MV-4-11 (cell line): ENCODE measurements at places on chromosomes 1 and 21.

DNA sequence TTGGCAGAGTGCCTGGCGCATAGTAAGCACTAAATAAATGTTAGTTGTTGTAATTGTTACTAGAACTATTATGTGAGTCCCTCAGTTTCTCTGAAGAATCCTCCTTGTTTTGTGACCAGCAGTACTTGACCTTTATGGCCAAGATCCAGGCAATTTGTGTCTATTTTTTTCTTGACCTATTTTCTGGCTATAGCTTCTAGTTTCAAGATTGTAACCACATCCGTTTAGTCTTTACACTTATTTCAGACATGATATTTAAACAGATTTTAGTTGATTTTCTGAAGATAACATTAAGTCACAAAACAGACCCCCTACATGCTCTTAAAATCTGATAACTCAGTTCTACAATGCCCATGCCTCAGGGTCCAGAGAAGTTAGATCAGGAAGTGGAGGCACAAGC lies 50.3 kb downstream of the CDC7 start:
- DNase-seq = peak; percentile 9

DNA sequence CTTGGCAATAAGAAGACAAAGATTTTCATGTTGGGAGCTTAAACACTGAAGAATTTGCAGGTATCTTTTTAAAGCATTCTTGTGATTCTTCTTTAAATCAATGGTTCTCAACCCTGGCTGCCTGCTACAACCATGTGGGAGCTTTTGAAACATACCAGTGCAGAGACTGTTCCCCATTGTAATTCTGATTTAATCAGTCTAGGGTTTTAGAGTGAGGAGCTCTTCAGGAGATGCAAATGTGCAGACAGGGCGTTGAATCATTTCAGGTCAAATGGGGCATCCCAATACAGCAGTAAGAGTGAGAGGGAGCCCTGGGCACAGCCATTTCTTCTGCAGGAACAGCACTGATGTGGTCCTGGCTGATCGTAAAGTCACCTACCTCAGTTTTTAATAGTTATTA lies 24.3 kb downstream of the KCNJ6 start:
- DNase-seq = no peak

DNA sequence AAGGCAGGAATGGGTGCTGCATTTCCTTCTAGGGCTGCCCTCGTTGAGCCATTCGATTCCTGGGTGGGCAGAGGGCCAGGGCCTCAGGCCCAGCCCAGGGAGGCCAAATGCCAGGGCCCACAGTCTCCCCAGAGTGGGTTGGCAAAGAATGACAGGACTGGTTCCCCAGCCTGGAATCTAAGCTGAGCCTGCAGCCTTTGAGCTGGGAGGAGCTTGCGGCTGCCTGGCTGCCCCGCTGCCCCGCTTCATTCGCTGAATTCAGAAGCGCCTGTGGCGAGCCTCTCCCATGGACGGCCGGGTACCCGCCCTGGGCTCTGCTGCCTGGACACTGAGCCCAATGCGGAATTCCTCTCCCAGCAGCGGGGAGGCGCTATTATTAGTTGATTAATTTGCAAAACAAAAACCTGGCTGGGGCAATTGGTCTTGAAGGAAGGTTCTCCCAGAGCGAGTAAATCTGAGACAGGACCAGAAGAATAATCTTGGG lies 32.3 kb upstream of the TARDBP start:
- DNase-seq = no peak

DNA sequence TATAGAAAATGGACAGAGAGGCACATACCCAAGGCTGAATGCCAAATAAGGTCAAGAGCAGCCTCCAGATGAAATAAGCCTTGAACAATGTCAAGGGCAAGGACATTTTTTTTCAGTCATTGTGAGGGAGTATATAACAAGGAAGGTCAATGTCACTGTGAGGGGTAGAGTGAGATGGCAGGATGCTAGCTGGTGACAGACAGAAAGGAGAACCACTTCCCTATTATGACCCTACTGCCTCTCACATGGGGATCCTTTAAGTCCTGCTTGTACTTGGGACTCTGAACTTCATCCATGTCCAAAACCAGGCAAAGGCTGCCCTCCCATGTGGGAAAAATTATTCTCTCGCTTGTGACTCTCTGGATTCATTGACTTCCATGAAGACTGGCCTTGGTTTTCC lies 119.5 kb upstream of the COA6 start:
- peak; percentile 68 for DNase-seq

DNA sequence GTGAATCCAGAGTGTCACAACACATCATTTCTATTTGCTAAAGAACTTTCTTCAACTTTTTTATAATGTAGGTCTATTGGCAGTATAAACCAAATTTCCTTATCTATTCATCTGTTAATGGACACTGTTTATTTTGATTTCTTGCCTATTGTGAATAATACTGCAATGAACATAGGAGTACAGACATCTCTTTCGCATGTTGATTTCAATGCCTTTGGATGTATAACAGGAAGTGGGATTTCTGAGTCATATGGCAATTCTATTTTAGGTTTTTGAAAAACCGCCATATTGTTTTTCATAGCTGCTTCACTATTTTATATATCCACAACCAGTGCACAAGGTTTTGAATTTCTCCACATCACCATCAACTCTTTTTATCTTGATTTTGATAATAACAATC lies 198.7 kb downstream of the KCNT2 start:
- DNase-seq = peak; percentile 64

DNA sequence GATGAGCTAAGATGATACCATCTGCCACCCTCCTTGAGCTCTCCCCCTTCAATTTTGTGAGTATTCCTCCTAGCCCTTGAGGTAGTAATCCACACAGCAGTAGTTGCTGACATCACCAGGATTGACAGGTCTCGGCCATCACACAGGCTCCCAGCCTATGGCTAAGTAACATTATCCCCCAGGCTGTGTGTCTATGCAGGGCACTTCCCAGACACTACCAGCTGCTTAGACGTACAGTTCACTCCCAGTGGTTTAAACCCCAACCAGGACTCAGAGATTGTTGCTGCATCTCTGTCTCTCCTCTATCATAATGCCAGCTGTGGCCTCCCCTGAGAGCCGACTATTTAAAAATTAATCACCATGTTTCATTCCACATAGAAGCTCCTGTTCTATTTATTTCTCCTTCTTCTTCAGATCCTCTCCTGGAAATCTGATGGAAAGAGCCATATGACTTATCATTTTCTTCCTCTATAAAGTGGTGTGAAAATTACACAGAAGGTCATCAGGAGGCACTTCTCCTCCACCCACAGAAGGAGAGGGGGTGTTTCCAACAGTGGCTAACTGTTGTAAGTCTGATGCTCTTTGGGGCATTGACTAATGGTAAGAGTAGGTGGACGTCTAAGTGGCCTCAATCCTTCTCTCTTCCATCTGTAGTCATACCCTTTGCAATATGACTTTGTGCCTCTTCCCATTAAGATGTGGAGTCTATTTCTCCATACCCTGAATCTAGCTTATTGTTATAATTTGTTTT lies 396.3 kb downstream of the SETD4 start:
- DNase-seq = no peak

- DNase-seq = no peak
Measured at GRCh38 chr1:21206117-21206516, 29.4 kb upstream of the EIF4G3 start.

DNA sequence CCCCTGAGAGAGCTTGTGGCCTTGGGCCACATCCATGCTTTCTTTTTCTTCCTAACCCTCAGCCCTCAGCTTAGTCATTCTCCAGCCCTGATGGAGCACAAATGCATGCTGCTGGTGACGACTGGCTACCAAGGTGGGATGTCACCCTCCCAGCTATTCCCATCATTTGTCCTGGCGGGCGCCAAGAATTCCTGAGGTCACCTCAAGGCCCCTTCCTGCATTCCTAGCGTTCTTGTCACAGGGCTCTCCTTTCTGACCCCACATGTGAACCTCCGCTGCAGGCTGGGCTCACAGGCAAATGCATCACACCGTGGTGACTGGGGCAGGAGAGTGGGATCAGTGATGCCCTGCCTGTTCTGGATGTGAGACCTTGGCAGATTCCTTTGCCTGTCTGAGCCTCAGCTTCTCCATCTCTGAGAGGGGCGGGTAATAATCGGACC lies 53.4 kb upstream of the IFFO2 start:
- no peak for DNase-seq

GRCh38 chr1:95145493-95145892 lies 28.3 kb downstream of the TLCD4 start:
- DNase-seq = no peak

DNA sequence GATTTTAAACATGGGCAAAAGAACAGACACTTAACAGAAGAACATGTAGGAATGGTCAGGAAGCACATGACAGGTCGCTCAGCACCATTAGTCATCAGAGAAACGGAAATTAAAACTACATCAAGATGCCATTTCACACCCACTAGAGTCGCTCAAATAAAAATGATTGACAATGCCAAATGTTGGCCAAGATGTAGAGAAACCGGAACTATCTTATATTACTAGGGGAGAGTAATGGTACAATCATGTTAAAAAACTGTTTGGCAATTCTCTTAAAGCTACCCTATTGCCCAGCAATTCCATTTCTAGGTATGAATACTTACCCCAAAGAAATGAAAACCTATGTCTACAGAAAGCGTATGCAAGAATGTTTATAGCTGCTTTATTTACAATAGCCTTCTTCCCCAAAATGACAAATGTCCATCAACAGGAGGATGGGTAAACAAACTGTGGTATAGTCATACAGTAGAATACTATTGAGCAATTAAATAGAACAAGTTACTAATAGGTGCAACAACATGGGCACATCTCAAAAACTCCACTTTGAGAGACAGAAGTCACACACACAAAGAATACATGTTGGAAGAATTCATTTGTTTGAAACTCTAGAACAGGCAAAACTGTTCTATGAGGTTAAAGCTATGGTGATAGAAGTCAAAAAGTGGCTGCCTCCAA lies 92.8 kb downstream of the ETS2 start:
- DNase-seq = peak; percentile 33

DNA sequence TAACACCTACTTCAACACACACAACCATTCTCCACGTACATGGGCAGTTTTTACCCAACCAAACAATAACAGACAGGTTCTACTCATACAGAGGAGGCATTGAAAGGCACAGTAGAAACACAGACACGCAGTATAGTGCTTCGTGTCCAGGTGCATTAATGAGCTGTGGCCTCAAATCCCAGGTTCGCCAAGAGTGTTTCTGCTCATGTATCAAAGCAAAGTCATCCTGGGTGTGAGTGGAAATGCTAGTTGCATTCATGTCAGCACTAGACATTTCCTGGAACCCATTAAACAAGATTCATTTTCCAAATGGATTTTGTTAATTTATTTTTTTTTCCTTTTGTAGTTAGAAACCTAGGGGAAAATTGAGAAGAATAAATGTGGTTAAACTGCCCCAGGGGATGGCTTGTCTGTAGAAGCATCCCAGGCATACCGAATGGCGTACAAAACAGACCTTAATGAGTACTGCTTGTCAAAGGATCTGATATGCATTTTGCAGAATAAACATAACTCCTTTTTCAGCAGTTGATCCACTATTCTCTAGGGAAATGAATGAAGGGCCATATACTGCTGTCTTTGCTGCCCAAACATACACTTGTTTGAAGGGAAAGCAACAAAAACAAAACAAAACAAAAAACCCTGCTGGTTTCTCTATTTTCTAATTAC lies 298.6 kb upstream of the ST6GALNAC5 start:
- no peak for DNase-seq

GRCh38 chr1:185574139-185574875 lies 159.9 kb upstream of the HMCN1 start:
- DNase-seq = no peak

DNA sequence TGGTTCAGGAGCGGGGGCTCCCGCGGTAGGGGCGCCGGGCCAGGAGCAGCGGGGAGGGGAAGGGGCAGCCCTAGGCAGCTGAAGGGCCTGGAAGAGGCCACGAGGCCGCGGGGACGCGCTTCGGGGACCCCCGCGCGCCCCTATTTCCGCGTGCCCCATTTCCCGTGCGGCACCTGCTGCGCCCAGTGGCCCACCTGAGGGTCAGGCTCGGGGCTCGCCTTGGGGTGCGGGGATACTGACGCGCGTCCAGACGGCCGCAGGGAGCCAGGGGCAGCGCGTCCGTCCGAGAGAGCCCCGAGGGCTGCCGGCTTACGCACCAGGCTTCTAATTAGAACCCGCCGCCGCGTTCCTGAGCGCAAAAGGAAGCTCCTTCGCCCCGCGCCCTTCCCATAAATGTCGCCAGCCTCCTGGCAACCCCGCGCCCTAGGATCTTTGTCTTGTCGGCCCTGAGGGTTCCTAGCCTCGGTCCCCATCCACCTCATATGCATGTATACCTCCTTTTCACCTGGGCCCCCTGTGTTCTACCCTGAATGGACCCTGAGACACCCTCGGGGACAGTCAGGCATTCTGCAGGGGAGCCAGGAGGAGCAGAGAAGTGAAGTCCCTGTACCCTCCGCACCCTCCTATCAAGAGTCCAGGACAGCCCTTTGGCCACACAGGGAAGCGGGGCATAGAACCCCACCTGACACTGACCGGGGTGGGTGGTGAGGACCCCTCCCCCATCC lies 1.8 kb downstream of the WNT3A start:
- no peak for DNase-seq

DNA sequence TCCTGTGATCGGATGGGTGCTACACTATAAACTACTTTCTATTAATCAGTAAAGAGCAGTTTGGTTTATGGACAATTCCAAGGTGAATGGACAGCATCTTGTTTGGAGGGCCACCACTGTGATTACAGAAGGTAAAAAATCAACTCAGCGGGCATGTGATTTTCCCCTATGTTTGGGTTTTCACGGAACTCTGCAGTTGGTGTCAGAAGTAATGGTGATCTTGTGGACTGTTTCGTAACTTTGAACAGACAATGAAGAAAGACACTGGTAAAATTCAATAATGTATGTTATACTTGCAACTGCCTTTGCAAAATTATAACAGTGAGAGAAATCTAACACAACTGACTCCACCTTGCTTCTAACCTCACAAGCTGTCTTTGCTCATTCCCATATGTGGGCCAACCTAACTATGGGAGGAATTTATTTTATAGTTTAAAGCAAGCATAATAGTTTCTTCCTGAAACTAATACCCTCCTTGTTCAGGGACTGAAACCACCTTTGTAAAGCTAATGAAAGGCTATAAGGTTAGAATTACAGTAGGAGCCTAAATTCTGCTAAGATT lies 53.2 kb downstream of the TRIM33 start:
- DNase-seq = peak; percentile 15

- DNase-seq = peak; percentile 19
Measured at GRCh38 chr1:203765029-203765837, at the start of gene LAX1. LAX1 (plus strand) TSS chr1:203765183; CDS start chr1:203765566, 383 bp downstream.

DNA sequence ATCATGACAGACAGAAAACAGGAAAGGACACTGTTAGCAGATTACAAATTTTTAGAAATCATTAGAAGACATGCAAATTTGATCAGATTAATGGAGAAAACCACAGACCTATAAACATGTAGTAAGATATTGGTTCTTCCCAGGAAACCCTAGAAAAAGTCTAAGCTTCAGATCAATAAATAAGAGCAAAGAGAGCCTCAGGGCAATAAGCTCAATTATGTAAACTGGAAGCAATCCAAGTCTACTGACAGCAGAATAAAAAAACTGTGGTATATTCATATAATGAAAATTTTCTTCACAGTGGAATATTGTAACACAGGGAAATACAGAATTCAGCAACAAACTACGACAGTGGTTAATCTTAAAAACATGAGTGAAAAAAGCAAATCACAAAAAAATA lies 36.3 kb downstream of the NRDC start:
- no peak for DNase-seq

- no peak for DNase-seq
Measured at GRCh38 chr1:34479731-34480130, 275.1 kb upstream of the GJB5 start.

- no peak for DNase-seq
Measured at GRCh38 chr1:150311762-150312161, 9.6 kb upstream of the PRPF3 start.

- DNase-seq = no peak
Measured at GRCh38 chr1:151336556-151336955, 9.3 kb upstream of the PI4KB start.

GRCh38 chr1:57142169-57142568 lies 176.4 kb upstream of the C8B start:
- DNase-seq = no peak
